ENCODE measurements at places on chromosomes 4 and X. TPM values are rescaled to one million over a fixed set of nuclear protein-coding genes. Genes with fewer than 3 reads are reported as not detected.
A peak's percentile ranks its signal among the peaks of the same experiment; 100 is the strongest.

- DNase-seq: peak; percentile 59
Measured at GRCh38 chr4:141132072-141132708, 1.1 kb downstream of the RNF150 start.

DNA sequence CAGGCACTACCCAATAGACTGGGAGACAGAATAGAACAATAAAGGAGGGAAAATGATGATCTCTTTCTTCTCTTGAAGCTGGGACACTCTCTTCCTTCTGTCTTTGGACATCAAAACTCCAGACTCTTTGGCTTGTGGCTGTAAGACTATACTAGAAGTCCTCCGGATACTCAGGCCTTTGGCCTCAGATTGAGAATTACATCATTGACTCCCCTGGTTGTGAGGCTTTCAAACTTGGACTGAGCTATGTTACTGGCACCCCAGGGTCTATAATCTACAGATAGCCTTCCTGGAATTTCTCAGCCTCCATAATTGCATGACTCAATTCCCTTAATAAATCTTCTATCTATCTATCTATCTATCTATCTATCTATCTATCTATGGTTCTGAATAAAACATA, 294.2 kb upstream of the CT83 start:
- no peak for DNase-seq

- DNase-seq: no peak
Measured at GRCh38 chrX:110410603-110411002, 52.0 kb downstream of the RTL9 start.

DNA sequence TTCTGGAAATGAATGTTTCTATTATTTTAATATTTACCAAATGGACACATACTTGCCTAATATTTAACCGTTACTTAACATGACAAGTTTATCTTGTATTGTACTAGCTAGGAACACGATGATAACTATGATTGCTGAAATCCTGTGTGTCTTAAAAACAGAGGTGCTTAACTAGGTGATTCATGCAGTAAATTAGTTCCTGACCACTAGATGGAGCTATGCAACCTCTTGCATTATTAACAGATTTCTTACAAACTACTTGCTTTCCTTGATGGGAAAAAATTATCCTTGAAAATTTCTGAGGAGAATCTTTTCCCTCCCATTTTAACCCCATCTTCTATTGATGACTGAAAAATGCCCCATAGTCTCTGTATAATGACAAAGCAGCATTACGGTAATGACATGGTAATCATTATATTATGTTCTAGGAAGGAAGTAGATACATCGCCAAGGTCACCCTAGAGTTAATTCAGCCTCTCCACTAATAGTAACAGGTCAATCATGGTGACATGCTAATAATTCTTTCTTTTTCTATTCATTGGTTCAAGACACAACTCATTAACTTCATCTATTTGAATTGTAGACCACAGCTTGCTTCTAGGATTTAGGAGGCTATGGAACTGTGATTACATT, 844.2 kb downstream of the RAPGEF2 start:
- DNase-seq: peak; percentile 57

GRCh38 chrX:29257521-29257920, 670.3 kb downstream of the IL1RAPL1 start:
- DNase-seq: peak; percentile 27

- no peak for DNase-seq
Measured at GRCh38 chrX:10990976-10991375, 120.2 kb upstream of the HCCS start.

GRCh38 chr4:156694413-156694812, 277.2 kb downstream of the PDGFC start:
- DNase-seq: no peak

- no peak for DNase-seq
Measured at GRCh38 chrX:154482786-154483185, 3.6 kb downstream of the UBL4A start.

GRCh38 chrX:46953137-46953527, 40.9 kb downstream of the JADE3 start:
- DNase-seq: no peak

- DNase-seq: no peak
Measured at GRCh38 chrX:40581336-40581920, 658 bp downstream of the ATP6AP2 start.

- no peak for DNase-seq
Measured at GRCh38 chr4:112277705-112278448, 7.8 kb downstream of the TIFA start.

DNA sequence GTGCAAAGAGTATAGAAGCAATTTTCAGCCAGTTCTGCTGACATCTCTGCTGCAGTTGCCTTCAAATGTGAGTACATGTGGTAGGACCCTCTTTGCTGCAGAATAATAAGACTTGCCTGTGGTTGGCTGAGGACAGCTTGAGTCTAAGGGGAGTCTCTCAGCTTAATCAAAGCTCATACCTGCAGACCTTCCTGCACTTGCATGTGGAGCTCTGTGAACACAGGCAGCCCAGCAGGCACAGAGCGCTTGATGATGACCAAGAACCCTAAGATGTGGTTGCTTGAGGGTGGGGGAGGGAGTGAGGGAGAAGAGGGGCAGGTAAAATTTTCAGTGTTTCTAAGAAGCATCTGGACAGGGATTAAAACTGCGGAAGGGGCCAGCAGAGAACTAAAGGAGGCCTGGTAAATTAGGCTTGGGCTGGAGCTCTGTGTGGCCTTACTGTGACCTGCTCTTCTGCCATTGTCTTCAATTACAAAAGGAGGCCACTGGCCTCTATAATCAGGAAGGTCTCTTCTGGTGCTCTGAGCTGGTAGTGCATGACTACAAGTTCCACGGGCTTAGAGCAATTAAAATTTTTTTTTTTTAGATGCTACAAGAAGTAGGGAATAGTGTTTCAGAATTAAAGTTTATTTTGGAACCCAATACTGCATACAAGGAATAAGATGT, 59.9 kb upstream of the CHRNA9 start:
- no peak for DNase-seq

GRCh38 chr4:77699731-77700210, 94.2 kb downstream of the CXCL13 start:
- DNase-seq: peak; percentile 64

- DNase-seq: peak; percentile 80
Measured at GRCh38 chr4:24912252-24913118, at the start of gene CCDC149. CCDC149 (minus strand) TSS chr4:24913042; CDS start chr4:24912864, 178 bp downstream.

- DNase-seq: no peak
Measured at GRCh38 chrX:107743995-107744394, 31.6 kb downstream of the TSC22D3 start.

GRCh38 chr4:169689681-169690080, 68.1 kb downstream of the HPF1 start:
- DNase-seq: no peak

DNA sequence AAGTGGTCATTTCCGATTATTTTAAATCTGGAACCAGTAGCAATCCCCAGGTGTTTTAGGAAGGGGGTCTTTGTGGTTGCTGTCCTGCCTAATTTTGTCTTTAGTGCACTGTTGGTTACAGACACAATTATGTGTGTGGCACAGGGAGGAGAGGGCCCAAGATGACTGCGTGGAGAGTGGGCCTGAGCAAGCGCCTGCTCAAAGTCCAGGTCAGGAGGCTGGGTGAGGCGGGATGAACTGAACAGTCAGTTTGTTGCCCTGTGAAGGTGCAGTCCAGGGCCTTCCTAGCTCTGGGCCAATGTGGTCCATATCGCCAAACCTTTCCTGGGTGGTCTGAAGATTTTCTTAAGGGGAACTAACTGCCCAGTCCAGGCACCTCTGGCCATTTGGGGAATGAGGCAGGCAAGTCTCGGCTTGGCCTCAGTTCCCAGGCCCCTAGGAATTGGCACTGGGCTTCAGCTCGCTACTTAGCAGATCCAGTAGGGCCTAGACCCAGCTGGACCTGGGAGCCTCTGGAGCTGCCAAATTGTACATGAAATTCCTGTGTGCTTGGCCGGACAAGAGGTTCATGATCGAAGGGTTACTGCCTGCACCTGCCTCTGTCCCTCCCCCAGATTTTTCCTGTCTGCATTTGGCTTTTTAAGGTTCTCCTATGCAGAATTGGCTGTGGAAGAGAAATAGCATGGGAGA, 47.6 kb downstream of the ANAPC4 start:
- DNase-seq: no peak

DNA sequence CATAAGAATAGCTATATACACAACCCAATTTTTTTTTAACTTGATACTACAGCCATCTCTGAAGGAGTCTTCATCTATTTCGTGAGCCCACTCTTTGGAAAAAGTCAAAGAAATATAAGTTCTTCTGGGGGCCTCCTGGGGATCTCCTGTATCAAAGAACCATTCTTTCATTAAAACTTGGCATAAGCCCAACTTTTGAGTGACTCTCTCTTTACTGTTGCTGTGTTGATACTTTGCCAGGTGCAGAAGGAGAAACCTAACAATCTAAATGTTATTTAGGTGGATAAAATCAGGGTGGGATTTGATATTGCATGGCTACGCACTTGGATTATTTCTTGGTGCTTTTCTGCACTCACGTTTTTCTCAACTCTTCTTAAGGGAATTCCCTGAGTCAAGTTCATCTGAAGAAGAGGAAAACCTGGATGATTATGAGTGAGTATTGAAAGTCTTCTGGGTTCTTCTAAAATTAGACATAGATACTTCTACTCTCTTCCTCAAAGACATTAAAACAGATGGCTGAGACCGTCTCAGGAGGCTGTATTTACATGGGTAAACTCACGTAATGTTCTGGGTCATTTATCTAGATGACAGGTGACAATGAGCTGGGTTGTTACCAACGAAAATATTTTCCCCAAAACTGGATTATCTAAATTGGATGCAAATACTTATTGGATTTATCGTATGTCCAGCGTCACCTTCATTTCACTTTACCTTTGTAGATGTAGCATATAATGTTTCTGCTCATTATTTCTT, 25.2 kb downstream of the BMX start:
- DNase-seq: no peak

DNA sequence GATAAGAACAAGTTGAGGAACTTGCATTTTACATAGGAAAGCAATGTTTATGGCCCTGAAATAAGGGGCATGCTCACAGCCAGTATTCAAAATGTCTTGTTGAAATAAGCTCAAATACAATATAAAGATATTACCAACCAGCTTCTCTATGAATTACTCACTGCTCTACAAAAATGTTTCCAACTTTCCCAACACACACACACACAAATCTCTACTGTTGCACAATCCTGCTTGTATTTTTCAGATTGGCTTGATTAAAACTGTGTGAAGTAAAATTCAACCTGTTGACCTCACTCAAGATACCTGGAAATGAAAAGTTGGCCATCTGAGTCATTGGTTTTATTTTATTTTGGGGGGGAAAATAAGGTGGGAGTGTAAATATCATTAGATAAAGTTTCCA, 128.6 kb downstream of the CHIC2 start:
- no peak for DNase-seq

DNA sequence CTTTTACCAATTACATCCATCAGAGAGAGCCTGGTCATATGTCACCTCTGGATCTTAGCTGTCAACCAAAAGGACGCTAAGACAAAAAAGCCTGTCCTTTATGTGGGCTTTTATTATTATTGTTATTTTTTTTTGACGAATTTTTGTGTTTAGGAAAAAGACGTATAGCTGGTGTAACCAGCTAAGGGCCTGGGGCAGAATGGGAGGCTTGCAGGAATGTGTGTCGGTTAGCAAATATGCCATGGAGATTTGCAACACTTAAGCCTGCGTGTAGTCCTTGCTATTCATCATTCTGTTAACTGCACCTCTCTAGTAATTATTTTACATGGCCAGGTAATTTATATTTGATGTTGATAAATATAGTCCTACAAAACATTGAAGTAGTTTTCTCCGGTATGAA, 93.5 kb downstream of the TACR3 start:
- no peak for DNase-seq

DNA sequence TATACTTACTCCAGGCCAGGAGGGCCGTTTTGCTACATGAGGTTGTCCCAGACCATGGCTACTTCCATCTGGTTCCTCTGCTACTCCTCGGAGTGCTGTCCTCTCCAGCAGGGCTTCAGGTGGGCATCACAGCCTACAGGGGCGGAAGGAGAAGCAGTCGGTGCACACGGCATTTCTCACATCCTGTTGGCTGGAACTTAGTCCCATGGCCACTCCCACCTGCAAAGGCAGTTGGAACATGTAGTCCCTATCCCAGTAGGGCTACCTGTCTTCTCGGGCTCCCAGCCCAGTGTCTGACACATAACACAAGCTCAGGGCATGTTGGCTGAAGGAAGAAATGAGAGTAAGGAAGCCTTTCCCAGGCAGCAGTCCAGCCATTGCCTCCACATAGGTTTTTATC, 7.7 kb upstream of the STK32B start:
- DNase-seq: no peak

- DNase-seq: peak; percentile 49
Measured at GRCh38 chr4:37452952-37453280, 208.4 kb downstream of the NWD2 start.

GRCh38 chrX:25009407-25009806, 6.4 kb downstream of the ARX start:
- no peak for DNase-seq

FMR1NB gene
- not detected for total RNA-seq

GUCY1A1 gene
- 115 TPM for total RNA-seq

MCF2 gene
- total RNA-seq: 0.14 TPM

GATA1 gene
- total RNA-seq: 0.43 TPM

GPRASP2 gene
- 23.9 TPM for total RNA-seq

PPP3CA gene
- total RNA-seq: 44.3 TPM

PABPC1L2A gene
- not detected for total RNA-seq

SRPX gene
- 47.6 TPM for total RNA-seq

SH2D1A gene
- total RNA-seq: 2.3 TPM

KLHL8 gene
- 23.1 TPM for total RNA-seq

PCYT1B gene
- total RNA-seq: 5.0 TPM
